ENCODE measurements at places on chromosomes 6 and 20.
A peak's percentile ranks its signal among the peaks of the same experiment; 100 is the strongest.

- no peaks in the 10 kb centered on the region for H3K27me3 ChIP-seq
- no peaks in the 10 kb centered on the region for H3K36me3 ChIP-seq
- no peak for DNase-seq
- H3K4me1 ChIP-seq = peaks cover 4% of the 10 kb centered on the region
- no peak overlapping the region for H3K27ac ChIP-seq
Measured at GRCh38 chr20:19692685-19693119, 65.4 kb upstream of the RIN2 start.

DNA sequence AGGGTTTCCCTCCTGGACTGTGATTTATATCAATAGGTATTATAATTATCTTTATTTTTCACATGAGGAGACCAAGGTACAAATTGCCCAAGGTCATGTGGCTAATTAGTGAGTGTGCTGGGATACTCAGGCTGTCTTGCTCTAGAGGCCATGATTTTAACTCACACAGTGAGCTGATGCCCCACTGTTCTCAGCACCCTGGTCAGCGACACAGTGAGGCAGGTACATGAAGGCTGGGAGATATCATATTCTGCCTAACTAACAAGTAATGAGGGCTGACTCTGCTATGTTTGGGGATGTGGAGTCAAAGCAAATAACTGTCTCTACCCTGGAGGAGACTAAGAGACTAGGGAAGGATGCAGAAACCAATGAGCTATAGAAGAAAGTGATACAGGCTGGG, 501.1 kb downstream of the PTPRT start:
- H3K27me3 ChIP-seq = no peaks in the 10 kb centered on the region
- no peaks in the 10 kb centered on the region for H3K4me1 ChIP-seq
- H3K36me3 ChIP-seq = no peaks in the 10 kb centered on the region
- no peak overlapping the region for H3K4me3 ChIP-seq
- DNase-seq = no peak

GRCh38 chr6:139174961-139175360, 40.1 kb downstream of the HECA start:
- no peak overlapping the region for H3K4me3 ChIP-seq
- peaks cover 15% of the 10 kb centered on the region for H3K36me3 ChIP-seq

GRCh38 chr6:138885156-138885819, 89.4 kb downstream of the ECT2L start:
- no peaks in the 10 kb centered on the region for H3K27me3 ChIP-seq
- DNase-seq = no peak
- H3K4me1 ChIP-seq = no peaks in the 10 kb centered on the region
- H3K27ac ChIP-seq = no peak overlapping the region
- H3K36me3 ChIP-seq = no peaks in the 10 kb centered on the region
- H3K4me3 ChIP-seq = no peak overlapping the region

- no peak overlapping the region for H3K4me3 ChIP-seq
- H3K27me3 ChIP-seq = no peaks in the 10 kb centered on the region
- H3K4me1 ChIP-seq = no peaks in the 10 kb centered on the region
- no peak for DNase-seq
Measured at GRCh38 chr20:41960166-41960565, 342.0 kb upstream of the CHD6 start.

DNA sequence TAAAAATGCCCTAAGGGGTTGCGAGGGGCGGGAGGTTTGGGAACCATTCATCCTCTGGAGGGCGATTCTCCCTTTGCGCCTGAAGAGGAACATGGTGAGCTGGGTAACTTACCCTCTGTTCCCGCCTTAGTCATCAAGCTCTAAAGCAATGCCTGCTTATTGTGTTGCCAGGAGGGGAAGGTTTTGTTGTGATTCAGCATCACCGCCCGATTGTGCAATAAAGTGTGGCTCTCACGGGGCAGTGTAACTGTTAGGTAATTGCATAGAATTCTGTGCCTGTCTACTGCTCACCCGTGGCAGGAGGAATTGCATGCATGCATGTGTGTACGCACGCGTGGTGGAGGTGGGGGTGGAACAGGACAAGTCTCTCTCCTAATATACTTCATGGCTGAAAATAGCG, 95.5 kb upstream of the AGPAT4 start:
- no peaks in the 10 kb centered on the region for H3K4me1 ChIP-seq
- H3K27ac ChIP-seq = no peak overlapping the region
- DNase-seq = no peak

GRCh38 chr6:17719323-17720041, 12.8 kb upstream of the NUP153 start:
- no peaks in the 10 kb centered on the region for H3K27me3 ChIP-seq
- no peak overlapping the region for H3K27ac ChIP-seq
- H3K4me1 ChIP-seq = peaks cover 5% of the 10 kb centered on the region
- no peak for DNase-seq
- H3K36me3 ChIP-seq = no peaks in the 10 kb centered on the region
- H3K4me3 ChIP-seq = no peak overlapping the region

- H3K27me3 ChIP-seq = no peaks in the 10 kb centered on the region
- no peaks in the 10 kb centered on the region for H3K36me3 ChIP-seq
- no peak overlapping the region for H3K27ac ChIP-seq
- no peaks in the 10 kb centered on the region for H3K4me1 ChIP-seq
Measured at GRCh38 chr6:51818520-51819022, 268.8 kb downstream of the PKHD1 start.

DNA sequence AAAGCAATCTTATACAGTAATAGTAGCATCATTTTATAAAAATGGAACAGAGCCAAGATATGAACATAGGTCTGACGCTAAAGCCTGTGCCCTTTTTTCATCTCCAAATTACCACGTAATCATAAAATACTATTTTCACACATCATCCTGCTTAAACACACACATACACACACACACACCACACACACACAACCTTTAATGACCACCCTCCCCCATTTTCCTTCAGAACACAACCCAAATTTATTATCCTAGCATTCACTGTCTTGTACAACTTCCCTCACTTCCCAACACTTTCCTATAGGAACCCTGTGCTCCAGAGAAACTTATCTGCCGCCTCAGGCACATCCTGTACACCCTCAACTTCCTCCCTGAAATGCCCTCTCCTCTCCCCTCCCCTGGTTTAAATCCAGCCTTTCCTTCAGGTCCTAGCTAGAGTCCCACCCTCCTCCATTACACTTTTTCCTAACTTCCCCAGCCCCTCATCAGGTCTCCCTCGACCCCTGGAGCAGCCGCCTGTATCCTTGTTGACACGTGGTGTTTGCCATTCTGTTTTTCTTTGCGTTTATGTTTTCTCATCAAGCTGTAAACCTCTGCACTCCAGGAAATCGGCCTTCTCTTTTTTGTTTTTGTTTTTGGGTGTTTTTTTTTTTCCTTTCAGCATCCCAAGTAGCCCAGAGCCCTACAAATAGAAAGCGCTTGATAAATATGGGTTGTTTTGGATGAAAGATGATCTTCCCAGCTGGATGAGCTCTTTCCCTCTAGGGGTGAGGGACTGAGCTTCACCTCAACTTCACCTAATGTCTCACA, 968 bp upstream of the MMP24 start:
- DNase-seq = no peak
- peaks cover 11% of the 10 kb centered on the region for H3K4me1 ChIP-seq

GRCh38 chr20:36066777-36067176, 87.8 kb upstream of the EPB41L1 start:
- no peak overlapping the region for H3K27ac ChIP-seq
- H3K4me3 ChIP-seq = no peak overlapping the region
- H3K4me1 ChIP-seq = peaks cover 5% of the 10 kb centered on the region
- H3K36me3 ChIP-seq = no peaks in the 10 kb centered on the region

GRCh38 chr6:74249658-74250057, 553.7 kb downstream of the CD109 start:
- no peak overlapping the region for H3K27ac ChIP-seq
- H3K36me3 ChIP-seq = no peaks in the 10 kb centered on the region
- no peaks in the 10 kb centered on the region for H3K4me1 ChIP-seq
- DNase-seq = no peak
- H3K4me3 ChIP-seq = no peak overlapping the region

DNA sequence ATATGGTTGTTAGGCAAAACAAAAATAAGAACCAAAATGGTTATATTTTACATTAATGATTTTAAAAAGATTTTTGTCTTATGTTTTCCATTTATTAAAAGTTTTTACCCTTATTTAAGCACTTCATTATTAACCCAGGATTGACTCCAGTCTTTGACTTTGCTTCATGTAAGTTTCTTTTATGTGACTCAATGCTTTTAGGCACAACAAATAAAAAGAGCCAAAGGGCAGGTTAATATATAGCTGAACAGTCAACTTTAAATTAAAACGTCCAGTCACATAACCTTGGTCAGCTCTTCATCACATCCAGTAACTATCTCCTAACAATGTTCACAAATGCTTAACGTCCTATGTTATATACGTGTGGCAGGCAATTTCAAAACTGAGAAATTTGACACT, 32.7 kb downstream of the COL21A1 start:
- no peaks in the 10 kb centered on the region for H3K36me3 ChIP-seq
- peaks cover 8% of the 10 kb centered on the region for H3K4me1 ChIP-seq
- no peak overlapping the region for H3K4me3 ChIP-seq
- H3K27ac ChIP-seq = peak overlapping the region; percentile 50
- no peaks in the 10 kb centered on the region for H3K27me3 ChIP-seq

DNA sequence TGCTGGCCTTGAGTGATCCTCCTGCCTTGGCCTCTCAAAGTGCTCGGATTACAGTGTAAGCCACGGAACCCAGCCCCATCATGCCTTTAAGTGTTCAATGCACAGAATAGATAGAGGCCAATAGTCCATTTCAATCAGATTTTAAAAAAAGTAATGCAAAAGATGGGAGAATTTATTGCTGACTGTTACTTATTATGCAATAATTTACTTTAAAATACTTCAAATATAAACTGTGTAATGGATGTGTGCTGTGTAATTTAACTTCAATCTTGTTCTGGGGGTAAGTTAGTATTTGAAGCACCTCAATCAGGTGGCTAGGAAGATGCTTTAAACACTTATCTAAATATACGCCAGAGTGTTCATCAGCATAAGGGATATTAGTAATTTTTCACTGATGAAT, 51.7 kb upstream of the BCLAF1 start:
- no peak for DNase-seq
- no peak overlapping the region for H3K27ac ChIP-seq
- H3K4me1 ChIP-seq = no peaks in the 10 kb centered on the region

DNA sequence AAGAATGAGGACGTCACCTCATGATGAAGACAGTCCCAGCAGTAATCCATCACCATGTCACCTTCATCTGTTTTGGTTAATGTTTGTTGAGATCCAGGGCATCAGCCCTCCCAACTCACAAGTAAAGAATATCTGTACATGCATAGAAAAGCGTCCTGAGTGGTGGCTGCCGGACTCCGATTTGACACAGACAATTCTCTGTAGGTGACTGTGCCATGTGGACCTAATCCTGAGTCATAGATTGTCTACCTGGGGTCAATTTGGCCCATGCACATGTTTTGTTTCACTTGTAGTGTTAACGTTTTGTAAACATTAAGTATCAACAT, 168.4 kb upstream of the UST start:
- no peak overlapping the region for H3K4me3 ChIP-seq
- H3K27ac ChIP-seq = no peak overlapping the region
- no peak for DNase-seq
- H3K27me3 ChIP-seq = no peaks in the 10 kb centered on the region

GRCh38 chr20:19661717-19662636, 96.1 kb upstream of the RIN2 start:
- no peaks in the 10 kb centered on the region for H3K4me1 ChIP-seq
- peak; percentile 19 for DNase-seq
- peak overlapping the region; percentile 49 for H3K4me3 ChIP-seq

GRCh38 chr20:15851576-15852215, 721.6 kb downstream of the KIF16B start:
- DNase-seq = no peak
- H3K4me1 ChIP-seq = no peaks in the 10 kb centered on the region
- H3K27me3 ChIP-seq = no peaks in the 10 kb centered on the region
- no peaks in the 10 kb centered on the region for H3K36me3 ChIP-seq
- H3K4me3 ChIP-seq = no peak overlapping the region

- DNase-seq = no peak
- H3K4me3 ChIP-seq = no peak overlapping the region
- H3K4me1 ChIP-seq = peaks cover 20% of the 10 kb centered on the region
Measured at GRCh38 chr20:19456595-19457395, 244.4 kb downstream of the SLC24A3 start.

DNA sequence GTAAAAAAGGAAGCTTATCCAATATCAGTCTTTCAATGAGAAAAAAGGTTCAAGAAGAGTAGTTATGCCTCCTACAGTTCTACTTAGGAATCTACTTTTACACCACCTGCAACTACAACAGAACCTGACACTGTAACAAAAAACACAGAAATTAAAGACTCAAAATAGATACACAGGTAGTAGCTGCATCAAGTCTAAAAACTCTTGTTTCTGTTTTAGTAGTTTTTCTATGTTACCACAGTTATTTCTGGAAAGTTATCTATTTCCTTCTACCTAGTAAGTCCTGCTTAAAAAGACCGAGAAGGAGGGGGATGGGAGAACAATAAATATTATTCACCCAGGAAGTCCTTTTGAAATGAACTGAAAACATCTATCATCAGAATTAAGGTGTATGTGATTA, 52.5 kb downstream of the ATG5 start:
- H3K4me3 ChIP-seq = no peak overlapping the region
- no peak overlapping the region for H3K27ac ChIP-seq
- H3K36me3 ChIP-seq = no peaks in the 10 kb centered on the region
- no peaks in the 10 kb centered on the region for H3K27me3 ChIP-seq

GRCh38 chr6:6587696-6588063, 840 bp upstream of the LY86 start:
- H3K4me3 ChIP-seq = no peak overlapping the region
- H3K36me3 ChIP-seq = no peaks in the 10 kb centered on the region
- H3K27ac ChIP-seq = no peak overlapping the region
- DNase-seq = no peak
- H3K27me3 ChIP-seq = no peaks in the 10 kb centered on the region
- H3K4me1 ChIP-seq = no peaks in the 10 kb centered on the region

GRCh38 chr6:24908650-24909035, 27.1 kb downstream of the RIPOR2 start:
- DNase-seq = no peak
- H3K4me3 ChIP-seq = peak overlapping the region; percentile 30
- H3K4me1 ChIP-seq = peaks cover 4% of the 10 kb centered on the region

DNA sequence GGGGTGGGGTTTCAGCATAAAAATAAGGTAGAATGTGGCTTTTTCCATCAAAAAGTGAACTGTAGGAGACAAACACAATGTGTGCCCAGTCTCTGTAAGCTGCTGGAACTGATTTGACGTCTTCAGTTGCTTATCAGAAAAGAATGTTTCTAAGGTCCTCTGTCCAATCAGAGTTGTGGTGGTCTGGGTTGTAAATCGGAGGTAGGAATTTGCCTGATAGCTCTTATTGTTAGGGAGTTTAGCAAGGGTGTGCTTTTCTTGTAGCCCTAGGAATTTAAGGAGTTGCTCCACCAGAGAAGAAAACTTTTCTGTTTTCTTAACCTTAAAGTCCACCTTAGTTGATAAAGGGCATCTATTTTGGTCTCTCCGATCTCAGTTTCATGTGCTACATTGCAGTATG, 10.4 kb upstream of the SSTR4 start:
- no peaks in the 10 kb centered on the region for H3K4me1 ChIP-seq
- H3K27me3 ChIP-seq = no peaks in the 10 kb centered on the region
- H3K36me3 ChIP-seq = no peaks in the 10 kb centered on the region
- no peak for DNase-seq
- no peak overlapping the region for H3K4me3 ChIP-seq

Data from thoracic aorta (tissue), 2 donors.